T-helper 2 cell treated with Interferon-gamma antibody and Interleukin-4, amounts not matched to agents 100 ng/mL and 5 ng/mL, for 36 hours (primary cell): ENCODE measurements at places on chromosomes 16 and 17. TPM values are rescaled to one million over a fixed set of nuclear protein-coding genes. Genes with fewer than 3 reads are reported as not detected.

Gene PTX4
- not detected in 2 replicates for total RNA-seq

Gene KLHL10
- 0.07 and 0.09 TPM in 2 replicates for total RNA-seq

Gene HIGD1B
- not detected in 2 replicates for total RNA-seq

Gene LRRC37A
- total RNA-seq, result 2.9 and 3.2 TPM in 2 replicates

Gene ENPP7
- not detected in 2 replicates for total RNA-seq

Gene PERCC1
- not detected in 2 replicates for total RNA-seq

Gene CACNG5
- total RNA-seq, result not detected in 2 replicates
